AML-193 (cell line): ENCODE measurements at places on chromosomes 12 and 14.

DNA sequence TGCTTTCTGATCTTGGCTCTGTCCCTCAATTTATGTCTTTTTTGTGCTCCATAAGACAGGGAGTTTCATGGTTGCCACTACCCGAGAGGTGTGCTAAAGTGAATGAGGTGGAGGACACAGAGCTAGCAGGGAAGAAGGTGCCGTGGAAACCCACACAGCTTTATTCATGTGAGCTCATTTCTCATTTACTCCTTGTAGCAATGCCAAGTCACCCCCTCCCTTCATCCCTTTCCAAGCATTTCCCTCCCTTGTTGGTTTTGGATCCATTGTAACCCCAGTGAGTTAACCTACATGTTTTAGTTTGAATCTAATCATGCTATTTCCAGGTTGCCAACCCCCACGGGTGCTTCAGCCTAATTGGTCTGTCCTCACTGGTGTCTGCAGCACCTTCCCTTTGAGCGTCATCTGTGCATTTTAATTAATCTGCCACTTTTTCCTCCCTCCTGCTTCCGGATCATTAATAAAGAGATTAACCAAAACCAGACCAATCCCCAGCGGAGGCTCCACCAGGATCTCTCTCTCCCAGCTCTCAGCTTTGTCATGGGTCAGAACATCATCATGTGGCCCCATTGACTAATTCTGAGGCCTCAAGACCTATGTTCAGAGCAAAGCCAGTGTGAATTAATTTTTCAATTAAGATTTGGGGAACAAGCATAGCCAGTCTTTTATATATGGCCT, 56.2 kb downstream of the NTF3 start:
- DNase-seq = no peak

- DNase-seq = no peak
Observed at GRCh38 chr14:21527318-21527679, 1.2 kb upstream of the SALL2 start.

GRCh38 chr12:14157088-14157747, 175.8 kb upstream of the GRIN2B start:
- DNase-seq = no peak

- peak; percentile 4 for DNase-seq
Observed at GRCh38 chr14:62162998-62163589, 400.9 kb downstream of the SNAPC1 start.
